ENCODE measurements at places on chromosomes 4 and X.

GRCh38 chr4:176579226-176579625 lies 213.5 kb downstream of the VEGFC start:
- no peak for DNase-seq

- DNase-seq: no peak
Observed at GRCh38 chr4:53185869-53186585, 179.8 kb downstream of the SCFD2 start.

DNA sequence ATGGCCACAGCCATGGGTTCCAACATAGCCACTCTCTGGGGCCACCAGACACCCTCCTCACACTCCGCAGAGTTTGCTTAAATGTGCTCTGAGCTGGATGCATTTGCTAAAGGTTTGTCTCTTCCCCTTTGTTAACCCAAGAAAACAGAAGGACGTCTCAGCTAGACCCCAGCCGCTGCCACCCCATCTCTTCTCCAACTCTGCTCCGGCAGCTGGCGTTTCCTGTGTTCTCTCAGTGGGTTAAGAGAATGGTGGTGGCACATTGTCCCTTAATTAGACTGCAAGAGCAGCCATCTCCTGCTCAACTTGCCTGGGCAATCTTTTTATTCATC lies 43.7 kb upstream of the FAM9C start:
- no peak for DNase-seq

- DNase-seq: no peak
Observed at GRCh38 chrX:21948897-21949578, 8.5 kb downstream of the SMS start.

DNA sequence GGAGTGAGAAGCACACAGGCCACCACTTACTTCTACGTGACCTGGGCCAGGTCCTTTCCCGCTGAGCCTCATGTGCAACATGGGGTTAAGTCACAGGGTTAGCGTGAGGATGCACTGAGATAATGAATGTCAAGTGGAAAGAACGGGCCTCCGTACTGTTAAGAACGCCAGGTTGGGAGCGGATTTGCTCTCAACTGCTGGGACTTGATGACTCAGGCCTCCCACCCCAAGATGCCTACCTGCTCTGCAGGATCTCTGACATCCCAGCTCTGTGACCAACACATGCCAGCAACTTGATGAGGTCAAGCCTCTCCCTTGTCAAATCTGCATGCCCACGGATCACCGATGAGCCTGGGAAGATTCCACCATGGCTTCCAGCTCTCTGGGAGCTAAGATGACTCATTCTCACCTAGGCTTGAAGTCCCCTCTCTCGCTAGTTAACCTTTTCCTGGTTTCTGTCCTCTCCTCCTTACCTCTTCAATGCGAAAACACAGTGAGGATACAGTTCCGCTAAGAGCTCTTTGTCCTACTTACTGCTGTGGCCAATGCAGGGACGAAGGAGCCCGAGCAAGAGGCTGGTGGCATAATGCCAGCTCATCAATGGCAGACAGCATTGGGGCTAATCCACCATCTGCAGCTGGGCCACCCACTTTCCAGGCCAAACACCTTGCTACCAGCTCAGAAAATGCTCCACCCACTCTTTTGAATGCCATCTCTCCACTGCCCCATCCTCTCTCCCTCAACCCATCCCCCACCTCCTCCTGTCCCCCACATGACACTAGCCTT lies 67.6 kb downstream of the PJA1 start:
- no peak for DNase-seq

GRCh38 chr4:150251752-150252190 lies 173.5 kb downstream of the DCLK2 start:
- DNase-seq: no peak

DNA sequence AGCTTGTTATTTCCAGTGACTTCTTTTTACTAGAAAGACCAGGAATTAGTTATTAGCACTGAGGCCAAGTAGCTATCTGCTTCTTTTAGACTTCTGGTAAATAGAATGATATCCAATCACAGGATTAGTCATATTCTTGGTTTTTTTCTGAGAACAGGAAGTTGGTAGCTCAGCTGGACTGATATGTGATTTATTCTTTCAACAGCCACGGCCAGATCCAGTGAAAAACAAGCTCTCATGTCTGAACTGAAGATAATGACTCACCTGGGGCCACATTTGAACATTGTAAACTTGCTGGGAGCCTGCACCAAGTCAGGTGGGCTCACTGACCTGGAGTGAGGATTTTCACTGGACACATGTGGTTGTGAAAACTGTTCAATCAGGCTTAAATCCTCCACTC lies 48.6 kb downstream of the PDGFRA start:
- no peak for DNase-seq

DNA sequence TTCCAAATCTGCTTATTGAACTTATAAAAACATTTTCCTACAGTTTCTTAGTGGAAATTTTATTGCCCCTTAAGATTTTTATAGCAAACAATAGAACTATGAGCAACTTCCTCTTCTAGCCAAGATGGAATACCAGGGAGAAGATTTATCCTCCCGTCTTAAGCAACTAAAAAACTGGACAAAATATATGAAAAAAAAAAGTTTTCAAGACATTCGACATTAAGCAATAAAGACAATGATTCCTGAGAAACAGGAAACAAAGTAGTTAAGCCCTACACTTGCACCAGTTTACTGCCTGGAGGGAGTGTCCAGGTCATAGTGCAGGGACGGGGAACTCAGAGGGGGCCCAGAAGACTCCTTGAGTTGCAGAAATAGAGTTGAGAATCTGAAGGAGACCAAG lies 516.1 kb upstream of the DIPK2B start:
- DNase-seq: no peak

GRCh38 chr4:108831886-108832285 lies 69.0 kb upstream of the ETNPPL start:
- no peak for DNase-seq

DNA sequence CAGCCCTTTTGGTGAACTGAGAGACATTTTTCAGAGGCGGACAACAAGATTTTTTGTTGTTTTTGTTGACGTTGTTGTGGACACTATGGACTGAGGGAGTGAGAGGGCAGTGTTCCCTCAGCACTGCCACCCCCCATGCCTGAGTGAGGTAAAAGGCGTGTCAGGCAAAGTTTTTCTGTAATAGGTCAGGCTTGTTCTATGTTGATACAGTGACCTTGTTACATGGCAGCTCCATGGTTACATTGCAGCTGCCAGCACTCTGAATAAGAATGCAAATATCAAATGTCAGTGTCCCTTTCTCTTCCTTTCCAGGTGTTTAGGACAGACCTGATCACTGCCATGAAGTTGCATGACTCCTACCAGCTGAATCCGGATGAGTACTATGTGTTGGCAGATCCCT lies 36.6 kb downstream of the JADE1 start:
- DNase-seq: no peak

DNA sequence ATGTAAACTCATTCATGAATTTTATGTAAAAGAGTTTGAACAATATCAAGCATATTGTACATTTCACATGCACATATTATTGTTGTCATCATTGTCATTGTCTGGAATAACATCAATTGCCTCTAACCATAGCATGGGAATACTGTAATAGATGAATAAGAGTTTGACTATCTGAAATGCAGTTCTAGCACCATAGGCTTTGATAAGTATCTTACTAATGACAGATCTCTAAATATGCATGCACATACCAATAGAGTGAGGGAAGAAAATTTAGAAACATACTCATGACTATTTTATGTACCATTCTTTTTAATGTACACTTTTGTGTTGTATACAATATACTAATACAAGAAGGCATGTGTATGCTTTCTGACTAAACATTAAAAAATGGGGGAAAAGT lies 161.6 kb upstream of the SPRY1 start:
- DNase-seq: no peak

- DNase-seq: no peak
Observed at GRCh38 chrX:120775959-120776358, 99.7 kb downstream of the CT47B1 start.

DNA sequence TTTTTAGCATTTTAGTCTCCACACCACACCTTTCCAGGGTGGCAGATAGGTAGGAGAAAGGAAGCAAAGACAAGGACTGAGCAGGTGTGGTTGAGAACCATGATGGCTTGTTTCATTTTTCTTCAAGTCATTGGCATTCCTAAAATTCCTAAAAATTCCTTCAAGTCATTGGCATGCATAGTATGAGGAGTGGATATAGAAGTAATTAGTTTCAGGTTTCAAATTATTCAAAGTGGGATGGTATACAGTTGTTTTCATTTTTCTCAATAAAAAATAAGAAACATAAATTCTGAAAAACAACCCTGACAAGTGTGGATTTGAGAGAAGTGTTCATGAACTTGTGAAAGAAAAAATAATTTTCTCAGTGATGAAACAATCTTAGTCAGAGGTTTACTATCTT lies 22.3 kb upstream of the HERC3 start:
- DNase-seq: no peak

DNA sequence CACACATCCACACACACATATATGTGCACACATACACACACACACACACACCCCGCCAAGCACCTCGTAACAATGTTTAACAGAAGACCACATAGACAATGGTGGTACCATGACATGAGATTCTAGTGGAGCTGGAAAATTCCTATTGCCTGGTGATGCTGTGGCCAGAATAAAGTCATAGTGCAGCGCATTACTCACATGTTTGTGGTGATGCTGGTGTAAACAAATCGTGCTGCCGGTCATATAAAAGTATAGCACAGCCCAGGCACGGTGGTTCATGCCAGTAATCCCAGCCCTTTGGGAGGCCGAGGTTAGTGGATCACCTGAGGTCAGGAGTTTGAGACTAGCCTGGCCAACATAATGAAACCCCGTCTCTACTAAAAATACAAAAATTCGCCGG lies 275.2 kb downstream of the TRIML1 start:
- DNase-seq: no peak

DNA sequence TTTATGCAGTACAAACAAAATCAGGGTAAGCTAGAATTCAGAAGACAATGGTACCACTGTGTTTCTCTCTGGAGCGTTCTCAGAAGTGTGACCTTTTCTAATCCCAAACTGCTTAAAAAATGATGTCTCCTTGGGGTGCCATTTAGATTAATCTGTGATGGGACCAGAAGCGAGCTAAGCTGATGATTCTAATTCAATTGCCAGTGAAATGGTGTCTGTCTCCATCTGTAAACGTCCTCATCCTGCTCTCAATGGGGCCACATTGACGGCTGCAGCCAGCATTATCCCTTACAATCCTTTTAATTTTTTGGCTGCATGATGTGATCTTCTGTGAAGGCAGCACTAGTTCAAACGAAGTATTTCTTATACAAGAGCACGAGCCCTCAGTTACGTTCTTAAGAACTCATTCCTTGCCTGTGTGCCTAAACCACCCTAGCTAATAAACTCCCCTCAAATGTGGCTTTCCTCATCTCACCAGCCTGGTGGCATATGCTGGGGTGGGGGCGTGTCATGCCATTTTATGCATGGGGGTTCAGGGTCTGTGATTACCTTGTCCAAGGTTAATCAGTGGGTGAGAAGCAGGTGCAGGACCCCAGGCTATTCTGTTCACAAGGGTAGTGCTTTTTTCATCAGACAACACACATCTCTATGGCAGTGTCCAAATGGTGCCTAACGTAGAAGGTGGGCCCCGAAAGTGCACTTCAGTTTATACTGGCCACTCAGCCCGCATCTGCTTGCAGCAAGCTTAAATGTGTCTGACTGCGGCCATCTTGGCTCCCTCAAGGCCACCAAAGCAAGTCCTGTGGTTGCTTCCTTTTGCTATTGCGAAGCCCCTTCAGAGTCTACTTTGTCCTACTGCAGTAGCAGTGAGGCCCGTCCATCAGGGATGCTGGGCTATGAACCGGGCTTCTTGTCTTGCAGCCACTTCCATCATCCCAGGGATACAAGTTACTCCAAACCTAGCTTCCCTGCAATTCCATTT lies 45.7 kb upstream of the SLC2A9 start:
- DNase-seq: no peak

GRCh38 chrX:96994093-96994492 lies 110.4 kb downstream of the RPA4 start:
- DNase-seq: no peak

GRCh38 chr4:1609901-1610790 lies 74.0 kb downstream of the FAM53A start:
- no peak for DNase-seq

DNA sequence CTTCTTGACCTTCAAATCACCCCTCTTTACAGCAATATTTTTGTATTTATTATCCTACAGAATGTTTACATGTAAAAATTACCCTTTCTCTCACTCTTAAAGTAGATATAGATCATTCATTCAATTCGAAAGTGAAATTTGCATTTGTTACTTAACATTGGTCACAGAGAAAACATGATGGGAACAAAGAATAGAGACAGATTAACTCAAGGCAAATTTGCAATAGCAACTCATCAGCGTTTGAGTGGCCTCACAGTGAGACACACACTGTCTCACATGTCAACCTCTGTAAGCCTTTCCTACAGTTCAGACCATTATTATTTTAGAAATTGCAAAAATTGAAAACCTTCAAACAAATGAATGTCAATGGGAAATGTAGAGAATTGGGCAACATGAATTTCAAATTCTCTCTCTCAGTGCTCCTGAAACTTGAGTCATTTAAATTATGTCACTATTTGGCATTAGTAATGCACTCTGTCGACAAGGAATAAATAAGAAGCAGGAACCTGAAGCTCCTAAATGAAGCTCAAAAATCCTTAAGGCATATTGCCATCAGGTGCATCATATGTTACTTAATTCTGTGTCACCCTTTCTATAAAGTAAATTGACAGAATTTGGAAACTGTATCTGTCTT lies 148.3 kb upstream of the ANXA10 start:
- no peak for DNase-seq

- no peak for DNase-seq
Observed at GRCh38 chr4:183124865-183125264, 25.8 kb downstream of the WWC2 start.

DNA sequence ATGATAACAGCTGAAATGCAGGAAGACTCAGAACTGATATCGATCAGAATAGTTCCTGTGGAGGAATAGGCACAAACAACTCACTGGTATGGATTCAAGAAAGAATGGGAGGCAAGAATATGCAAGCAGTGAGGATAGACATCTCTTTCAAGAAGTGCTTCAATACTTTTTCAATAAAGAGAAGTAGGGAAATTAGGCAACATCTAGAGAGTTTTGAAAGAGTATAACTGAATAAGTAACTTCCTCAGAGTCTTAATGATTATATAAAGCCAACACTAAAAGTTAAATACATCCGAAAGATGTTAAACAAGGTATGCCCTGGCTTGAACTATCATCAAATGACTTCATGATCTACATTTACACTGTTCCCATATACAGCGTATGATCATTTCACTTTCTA lies 1443.0 kb downstream of the PCDH7 start:
- no peak for DNase-seq

DNA sequence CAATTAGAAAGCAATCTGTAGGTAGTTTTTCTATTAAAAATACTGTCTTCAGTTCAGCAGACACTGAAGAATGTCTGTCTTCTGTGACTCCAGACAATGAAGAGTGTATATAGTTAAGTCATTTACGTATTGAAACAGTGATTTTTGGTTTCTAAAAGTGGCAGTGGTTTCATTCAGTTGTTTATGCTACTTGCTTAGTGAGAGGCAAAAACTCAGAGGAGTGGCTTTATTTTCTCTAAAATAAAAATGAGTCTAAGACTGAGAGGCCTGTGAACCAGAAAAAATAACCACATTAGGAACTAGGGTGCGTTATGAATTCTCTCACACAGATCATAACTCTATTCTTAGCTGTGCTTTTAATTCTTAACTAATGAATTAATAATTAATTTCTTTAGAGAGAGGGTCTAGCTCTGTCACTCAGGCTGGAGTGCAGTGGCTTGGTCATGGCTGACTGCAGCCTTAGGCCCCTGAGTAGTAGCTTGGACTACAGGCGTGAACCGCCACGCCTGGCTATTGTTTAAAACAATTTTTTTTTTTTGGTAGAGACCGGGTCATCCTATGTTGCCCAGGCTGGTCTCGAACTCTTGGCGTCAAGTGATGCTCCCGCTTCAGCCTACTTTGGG lies 31.4 kb downstream of the FREM3 start:
- no peak for DNase-seq

GRCh38 chrX:75596178-75596577 lies 73.3 kb upstream of the ZDHHC15 start:
- DNase-seq: no peak
